HCEC 1CT (cell line): ENCODE measurements at places on chromosomes 5 and 9.

DNA sequence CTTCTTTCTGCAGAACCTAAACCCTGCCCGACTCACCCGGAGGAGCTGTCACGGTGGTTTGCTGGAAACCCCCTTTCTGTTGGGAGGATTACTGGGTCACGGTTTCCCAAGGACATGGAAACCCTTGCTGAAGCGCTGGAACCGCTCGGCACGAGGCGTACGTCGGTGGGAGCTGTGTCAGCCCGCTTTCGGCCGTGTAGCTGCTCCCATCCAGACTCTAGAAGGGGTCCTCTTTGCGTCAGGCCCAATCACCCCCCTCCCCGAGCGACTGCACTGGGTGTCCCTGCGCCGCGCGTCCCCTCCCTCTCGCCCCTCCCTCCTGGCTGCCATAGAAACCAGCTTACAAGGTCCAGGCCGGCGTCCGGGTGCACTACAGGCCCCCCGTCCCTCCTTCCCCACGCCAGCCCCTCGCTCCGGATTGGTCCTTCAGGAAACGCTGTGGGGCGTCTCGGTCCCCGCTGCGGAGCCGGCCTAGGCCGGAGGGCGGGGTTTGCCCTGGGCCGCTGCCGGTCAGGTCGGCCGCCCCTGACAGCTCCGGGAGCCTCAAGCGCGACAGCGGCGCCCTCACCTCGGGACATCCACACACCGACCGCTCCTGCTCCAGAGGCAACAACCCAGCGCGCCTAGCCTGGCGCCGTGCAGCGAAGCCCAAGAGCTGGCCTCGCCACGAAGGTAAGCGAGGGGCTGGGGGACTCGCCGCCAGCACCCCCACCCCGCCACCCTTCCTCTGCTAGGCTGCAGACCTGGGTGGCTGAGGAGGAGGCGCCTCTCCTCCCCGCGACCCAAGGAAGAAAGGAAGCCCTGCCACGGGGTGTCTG is at the start of gene NIM1K:
Gene NIM1K (plus strand): TSS at position 486 of the 818 bp plus-strand sequence. CDS start 53,551 bp downstream, outside the sequence.
- peak; percentile 16 for DNase-seq

GRCh38 chr5:14469551-14470377 is 111.8 kb upstream of the OTULINL start:
- DNase-seq = no peak

- DNase-seq = no peak
Measured at GRCh38 chr9:5288591-5288990, 15.9 kb downstream of the RLN2 start.

- no peak for DNase-seq
Measured at GRCh38 chr5:128532127-128532526, 5.9 kb downstream of the FBN2 start.

DNA sequence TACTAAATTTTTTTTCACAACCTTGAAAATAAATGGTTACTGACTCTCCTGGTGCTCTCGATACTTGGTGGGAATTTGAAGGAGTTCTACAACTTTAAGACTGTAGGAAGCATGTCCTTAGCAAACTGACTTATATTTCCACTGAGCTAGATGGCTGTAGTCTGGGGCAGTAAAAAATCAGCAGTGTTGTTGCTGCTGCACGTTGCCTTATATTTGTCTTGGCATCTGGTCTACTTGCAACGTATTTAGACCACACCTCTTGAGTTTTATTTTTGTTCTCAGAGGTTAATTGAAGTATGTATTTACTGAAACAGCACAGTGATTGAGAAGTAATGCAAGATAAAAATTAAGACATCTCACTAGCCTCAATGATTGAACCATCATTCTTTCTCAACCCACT is 76.3 kb downstream of the ERMP1 start:
- no peak for DNase-seq

- DNase-seq = no peak
Measured at GRCh38 chr5:54081415-54081814, 229.0 kb downstream of the ARL15 start.

DNA sequence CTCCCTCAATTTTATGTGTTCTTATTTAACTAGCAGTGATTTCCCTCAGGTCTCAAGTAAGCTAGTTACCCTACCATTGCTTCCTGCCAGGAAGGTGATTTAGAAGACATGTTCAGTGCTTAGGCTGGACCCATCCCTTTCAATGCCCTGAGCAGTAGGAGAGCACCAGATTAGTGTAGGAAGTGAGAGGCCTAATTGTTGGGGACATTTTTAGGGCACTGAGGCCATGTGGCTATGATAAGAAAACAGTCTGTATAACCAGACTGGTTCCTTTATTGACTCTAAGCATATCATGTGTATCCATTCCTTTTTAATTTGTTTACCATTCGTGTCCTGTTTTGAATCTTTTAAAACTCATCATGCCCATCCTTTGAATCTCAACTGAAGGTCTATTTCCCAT is 312.3 kb upstream of the PRR16 start:
- peak; percentile 21 for DNase-seq

- DNase-seq = peak; percentile 83
Measured at GRCh38 chr9:109914280-109915027, 134.5 kb downstream of the PALM2AKAP2 start.

GRCh38 chr9:72232778-72233177 is 83.5 kb downstream of the GDA start:
- no peak for DNase-seq

- DNase-seq = peak; percentile 90
Measured at GRCh38 chr5:68225188-68225910, 9.8 kb downstream of the PIK3R1 start.

DNA sequence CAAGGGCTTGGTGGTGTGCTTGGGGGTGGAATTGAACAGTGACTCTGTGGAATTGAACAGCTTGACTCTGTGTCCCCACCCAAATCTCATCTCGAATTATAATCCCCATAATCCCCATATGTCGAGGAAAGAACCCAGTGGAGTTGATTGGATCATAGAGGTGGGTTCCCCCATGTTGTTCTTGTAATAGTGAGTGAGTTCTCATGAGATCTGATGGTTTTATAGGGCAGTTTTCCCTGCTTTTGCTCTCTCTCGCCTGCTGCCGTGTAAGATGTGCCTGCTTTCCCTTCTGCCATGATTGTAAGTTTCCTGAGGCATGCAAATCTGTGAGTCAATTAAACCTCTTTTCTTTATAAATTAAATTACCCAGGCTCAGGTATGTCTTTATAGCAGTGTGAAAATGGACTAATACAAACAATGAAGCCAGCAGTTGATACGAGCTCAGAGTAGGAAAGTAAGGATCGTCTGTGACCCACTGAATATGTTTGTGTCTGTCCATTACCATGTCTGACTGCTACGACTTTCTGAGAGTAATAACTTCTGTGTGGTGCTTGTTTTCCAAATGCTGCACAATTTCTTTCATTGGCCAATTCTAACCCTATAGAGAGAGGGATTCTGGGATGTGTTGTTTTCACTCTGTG is 17.9 kb upstream of the RICTOR start:
- no peak for DNase-seq

- peak; percentile 20 for DNase-seq
Measured at GRCh38 chr9:114694146-114694545, 12.2 kb upstream of the TEX48 start.

DNA sequence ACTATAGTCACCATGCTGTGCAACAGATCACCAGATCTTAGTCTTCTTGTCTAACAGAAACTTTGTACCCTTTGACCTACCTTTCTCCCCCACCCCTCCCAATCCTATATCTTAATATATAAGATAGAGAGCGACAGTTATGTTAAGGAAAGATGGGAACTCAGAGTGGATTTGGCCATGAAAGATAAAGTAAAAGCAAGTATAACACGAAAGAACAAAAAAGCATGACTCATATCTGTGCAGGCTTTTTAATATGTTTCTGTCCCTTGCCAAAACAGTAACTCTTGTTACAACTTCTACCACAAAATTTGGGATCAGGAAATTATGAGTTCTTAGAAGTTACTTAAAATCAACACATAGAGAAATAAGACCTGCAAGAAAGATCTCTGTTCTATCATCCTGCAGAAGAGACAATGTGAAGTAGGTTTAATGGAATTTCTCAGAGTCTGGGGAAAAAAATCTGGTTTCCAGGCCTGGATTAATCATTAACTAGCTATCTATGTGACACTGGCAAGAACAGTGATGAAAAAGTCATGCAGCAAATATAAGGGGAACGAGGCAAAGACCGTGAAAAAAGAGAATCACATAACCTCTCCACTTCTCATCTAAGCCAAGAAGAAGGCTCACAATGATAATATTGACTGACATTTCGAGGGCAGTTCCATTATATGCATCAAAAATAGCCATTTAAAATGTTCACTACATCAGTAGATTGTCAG is 18.6 kb downstream of the BAAT start:
- no peak for DNase-seq

DNA sequence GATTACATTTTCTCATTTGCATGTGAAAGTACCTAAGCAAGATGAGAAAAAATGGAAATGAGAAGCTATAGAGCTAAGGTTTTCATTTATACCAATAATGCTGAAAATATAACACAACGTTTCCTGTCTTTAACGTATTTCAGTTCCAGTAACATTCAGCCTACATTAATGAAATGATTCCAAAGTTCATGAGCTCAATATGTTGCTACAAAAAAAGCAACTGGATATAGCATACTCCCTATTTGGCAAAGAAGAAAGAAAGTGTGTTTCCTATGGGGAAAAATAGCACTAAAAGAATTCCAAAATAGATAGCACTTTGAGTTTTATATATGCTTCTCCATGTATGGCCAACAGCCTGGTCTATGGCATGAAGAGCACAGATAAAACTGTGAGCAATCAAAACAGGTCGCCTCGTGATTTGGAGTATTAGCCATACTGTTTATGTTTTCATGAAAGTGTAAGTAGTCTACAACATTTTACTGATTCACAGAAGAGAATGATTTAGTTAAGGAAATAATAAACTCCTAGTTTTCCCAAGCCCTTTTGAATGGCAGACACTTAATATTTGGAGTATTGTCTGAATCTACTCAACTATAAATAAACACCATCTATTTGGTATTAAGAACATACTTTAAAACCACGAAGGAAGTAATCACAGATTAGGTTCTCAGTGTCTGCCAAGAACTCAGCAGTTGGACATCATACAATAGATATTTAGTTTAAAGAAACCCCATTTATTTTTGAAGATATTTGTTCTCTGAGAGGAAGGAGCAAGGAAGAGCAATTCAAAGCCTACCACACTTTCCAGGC is 258.7 kb upstream of the RASA1 start:
- no peak for DNase-seq

- no peak for DNase-seq
Measured at GRCh38 chr9:101693546-101694336, 44.7 kb downstream of the GRIN3A start.

GRCh38 chr5:149375434-149375833 is 3.7 kb downstream of the IL17B start:
- no peak for DNase-seq

DNA sequence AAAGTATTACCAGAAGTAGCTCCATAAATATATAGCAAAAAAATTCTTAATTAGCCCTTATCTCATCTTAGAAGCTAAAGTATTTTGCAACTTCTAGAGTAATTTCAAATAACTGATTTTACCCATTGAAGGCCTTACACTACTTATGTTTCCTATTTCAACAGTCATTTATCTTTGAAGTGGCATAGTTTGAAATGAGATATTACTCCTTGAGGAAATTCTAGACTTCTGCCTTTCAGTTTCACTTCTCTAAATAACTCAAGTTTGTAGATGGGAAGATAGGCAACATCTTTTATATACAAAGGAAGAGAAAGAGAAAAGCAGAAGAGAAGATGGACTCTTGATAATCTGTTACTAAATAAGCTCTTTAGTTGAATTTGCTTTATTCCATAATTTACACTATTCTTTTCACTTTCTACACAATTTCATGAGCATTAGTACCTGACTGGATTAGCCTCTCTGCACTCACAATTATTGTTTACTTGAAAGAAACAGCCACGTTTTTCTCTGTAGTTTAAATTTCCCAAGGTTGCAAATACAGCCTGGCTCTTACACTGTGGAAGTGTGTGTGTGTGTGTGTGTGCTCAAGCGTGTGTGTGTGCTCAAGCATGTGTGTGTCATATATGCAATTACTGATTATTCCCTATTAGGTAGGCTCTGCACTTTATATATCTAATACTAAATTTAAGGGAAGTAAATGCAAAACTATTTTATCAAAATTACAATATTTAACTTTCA is 60.6 kb upstream of the EMB start:
- no peak for DNase-seq

DNA sequence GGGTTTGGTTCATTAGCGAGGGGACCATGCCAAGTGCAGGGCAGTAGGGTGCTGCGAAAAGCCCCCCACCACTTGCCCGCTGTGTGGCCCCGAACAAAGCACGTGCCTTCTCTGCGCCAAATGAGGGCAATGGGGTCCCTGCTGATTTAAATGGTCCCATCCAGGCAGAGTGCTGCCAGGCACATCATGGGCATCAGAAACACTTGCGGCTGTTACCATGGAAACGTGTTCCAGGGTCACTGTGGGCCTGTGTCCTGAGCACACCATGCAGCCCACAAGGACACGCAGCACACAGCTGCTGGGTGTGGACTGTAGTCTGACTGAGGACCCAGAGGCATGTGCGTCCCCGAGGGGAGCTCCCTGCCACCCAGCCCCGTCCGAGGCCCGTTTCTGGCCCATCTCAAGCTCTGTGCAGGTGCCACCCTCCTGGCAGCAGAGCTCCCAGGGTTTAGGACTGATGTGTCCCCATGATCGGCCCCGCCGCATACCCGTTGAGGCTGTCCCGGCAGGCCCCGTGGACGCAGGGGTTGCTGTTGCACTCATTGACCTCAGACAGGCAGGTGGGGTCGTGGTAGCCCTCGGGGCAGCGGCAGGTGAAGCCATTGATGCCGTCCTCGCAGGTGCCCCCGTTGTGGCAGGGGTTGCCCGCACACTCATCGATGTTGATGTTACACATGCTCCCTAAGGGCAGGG is 31.3 kb upstream of the SEC16A start:
- no peak for DNase-seq

DNA sequence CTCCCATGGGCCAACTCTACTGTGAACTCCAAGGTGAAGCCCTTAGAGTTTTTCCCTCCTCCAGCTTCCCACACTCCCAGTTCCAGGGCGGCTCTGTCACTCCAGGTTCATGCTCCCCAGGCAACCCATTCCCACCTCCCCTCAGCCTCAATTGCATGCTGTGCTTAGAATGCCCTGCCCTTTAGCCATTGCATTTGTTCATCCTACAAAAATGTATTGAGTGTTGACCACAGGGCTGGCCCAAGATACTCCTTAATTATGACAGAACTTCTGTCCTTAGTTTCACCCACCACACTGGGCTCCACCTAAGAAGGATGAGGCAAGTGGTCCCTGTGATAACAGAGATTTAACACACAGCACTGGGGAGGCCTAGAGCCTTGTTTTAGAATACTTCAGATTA is 236.1 kb downstream of the ADAMTSL1 start:
- no peak for DNase-seq

DNA sequence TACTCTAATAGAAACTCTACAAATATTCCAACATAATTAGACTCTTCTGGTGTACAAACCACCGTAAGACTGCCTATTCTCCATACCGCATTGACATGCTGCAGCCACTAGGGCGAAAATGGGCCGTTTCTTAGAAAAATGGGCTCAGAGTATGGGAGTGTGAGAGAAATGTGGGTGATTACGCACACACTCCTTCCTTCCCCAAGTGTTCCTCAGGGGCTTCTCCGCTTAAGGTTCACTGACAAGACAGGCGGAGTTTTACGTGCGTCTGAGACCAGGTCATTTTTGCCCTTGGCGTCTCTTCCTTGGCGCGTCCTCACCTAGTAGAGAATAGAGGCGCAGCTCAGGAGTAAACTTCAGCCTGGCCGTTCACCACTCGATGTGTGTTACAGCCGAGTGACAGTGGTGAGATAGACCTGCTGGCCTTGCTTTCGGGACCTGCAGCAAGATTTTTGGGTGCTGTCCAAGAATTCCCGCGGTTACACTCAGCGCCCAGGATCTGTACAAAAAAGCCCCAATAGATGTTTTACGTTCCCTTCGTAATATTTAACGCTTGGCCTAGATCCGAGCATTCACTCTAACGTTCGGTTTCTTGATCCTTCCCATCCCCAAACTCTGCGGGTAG is 1.8 kb upstream of the NTRK2 start:
- no peak for DNase-seq
